Foreskin melanocyte (primary cell): ENCODE measurements at places on chromosomes 11 and 22.

DNA sequence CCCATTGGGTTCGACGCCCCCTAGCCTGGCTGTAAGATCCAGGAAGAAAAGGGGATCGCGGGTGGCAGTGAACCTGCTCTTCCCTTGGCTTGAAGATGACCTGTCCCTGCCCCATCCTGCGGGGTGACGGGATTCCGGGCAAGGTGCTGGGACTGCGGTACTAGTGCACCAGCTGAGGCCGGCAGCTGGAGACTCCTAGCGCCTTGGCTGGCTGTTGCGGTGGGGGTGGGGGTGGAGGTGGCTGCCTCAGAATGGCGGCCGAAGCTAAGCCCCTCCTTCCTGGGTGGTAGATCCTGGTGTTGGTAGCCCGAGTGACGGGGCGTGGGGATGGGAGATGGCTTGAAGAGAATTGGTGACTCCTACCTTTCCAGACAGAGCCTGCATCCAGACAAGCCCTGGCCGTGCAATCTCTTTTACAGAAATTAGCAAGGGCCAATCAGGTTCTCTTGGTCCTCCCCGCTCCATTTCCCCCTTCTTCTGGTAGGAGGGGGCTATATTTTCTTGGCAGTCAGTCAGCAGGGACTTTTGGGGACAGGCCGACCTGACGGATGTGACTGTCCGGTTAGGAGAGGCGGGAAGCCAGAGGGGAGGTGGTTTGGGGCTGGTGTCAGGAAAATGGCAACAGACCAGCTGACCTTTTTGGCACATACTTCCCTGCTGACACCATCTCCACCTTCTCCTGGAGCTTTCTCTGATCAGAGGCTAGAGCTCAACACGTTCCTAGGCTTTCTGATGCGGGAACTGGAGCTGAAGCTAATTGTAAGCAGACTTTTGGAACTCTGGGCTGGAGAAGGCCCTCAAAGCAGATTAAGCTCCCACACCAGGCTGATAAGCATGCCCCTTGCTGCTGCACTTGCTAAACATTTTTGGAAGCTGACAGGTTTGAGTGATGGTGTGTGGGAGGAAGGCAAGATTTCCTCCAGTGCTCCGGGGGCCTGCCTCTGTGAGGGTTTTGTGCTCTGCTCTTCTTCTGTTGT lies 2.0 kb downstream of the NAV2 start:
- peak; percentile 45 for DNase-seq

GRCh38 chr22:25120761-25121212 lies 78.9 kb upstream of the CRYBB3 start:
- no peak for DNase-seq

- DNase-seq = no peak
Observed at GRCh38 chr11:25766332-25767015, 565.5 kb upstream of the ANO3 start.

DNA sequence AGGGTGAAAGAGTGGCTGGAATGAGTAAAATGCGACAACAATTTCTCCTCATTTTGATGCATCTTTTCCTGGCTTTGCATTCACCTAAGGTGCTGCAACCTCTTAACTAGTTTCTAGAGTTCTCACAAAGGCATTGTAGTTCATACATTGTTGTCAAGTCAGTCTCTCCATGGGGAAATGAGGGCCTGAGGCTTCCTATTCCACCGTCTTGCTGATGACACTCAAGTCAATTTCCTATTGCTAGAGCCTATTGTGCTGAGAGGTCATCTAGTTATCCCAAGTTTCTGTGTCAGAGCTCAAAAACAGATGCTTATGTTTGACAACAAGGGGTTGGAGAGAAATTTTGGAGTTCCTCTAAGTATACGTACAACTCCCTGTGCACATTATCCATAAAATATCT lies 11.6 kb upstream of the MS4A6A start:
- no peak for DNase-seq

GRCh38 chr11:92967178-92967577 lies 2.3 kb upstream of the MTNR1B start:
- DNase-seq = no peak

DNA sequence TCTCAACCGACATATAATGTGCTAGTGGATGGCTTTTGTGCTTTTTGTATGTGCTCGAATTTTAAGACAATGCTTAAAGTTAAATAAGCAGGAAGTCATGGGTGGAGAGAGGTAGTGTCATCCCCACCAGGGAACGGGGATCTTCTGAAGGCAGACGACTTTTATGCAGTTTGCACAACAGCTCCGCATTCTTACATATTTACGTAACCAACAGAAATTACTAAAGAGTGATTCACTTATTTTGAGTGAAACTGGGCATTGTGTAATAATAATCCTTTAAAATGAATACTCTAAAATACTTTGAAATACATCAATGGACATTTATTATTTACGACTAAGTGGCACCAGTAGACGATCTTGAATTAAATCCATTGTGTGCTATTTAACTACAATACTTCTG lies 305.1 kb downstream of the CNTN5 start:
- DNase-seq = peak; percentile 57

GRCh38 chr22:19762568-19763457 lies 2.2 kb downstream of the TBX1 start:
- DNase-seq = no peak

DNA sequence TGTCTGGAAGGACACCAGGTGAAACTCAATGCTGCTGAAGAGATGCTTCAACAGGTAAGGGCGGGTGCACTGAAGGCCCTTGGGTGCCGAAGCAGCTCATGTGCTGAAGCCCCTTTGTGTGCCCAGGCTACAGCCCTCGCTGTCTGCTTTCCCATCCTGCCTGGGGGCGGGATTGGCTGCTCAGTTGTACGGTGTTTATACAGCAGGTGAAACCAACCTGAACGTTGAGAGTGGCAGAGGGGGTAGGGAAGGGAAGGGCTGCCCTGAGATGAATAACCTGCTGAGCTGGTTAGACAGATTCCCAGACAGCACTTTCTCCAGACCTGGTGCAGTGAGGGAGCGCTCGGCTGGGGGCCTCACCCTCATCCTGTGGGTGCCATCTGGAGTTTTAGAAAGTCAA lies 75.7 kb downstream of the CYB5R2 start:
- no peak for DNase-seq

- DNase-seq = peak; percentile 56
Observed at GRCh38 chr11:62105667-62106191, 18.1 kb upstream of the INCENP start.

DNA sequence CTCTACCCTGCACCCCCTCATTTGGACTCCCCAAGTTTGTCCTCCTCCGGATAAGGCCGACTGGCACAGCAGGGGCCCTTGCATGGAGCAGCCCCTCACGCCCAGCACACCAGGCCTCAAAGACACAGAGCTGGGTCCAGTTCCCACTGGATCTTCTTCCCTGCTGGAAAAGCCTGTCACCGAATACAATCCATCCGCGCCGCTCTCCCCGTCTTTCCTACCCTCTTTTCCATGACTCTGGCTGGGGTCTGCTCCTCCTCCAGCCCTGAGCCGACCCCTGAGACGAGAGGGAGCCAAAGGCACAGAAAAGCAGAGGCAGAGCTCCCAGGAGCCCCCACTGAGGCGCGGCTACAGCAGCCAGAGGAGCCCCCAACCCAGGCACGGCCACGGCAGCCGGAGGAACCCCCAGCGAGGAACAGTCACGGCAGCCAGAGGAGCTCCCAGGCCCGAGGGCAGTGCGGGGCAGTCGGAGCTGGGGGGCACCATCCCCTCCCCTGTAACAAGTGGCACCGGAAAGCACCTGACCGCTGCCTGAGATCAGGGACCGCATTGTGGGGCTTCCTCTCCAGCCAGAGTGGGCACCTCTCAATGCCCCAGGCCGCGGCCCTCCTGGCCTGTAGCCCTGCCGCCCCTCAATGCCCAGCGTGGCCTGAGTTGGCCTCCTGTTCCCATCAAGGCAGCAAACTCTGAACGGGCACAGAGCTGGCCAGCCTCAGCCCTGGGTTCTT lies 12.0 kb downstream of the ALG12 start:
- DNase-seq = no peak

GRCh38 chr22:26828311-26828710 lies 170.9 kb downstream of the MIAT start:
- no peak for DNase-seq

GRCh38 chr11:64070314-64070681 lies 34.6 kb downstream of the FLRT1 start:
- no peak for DNase-seq

DNA sequence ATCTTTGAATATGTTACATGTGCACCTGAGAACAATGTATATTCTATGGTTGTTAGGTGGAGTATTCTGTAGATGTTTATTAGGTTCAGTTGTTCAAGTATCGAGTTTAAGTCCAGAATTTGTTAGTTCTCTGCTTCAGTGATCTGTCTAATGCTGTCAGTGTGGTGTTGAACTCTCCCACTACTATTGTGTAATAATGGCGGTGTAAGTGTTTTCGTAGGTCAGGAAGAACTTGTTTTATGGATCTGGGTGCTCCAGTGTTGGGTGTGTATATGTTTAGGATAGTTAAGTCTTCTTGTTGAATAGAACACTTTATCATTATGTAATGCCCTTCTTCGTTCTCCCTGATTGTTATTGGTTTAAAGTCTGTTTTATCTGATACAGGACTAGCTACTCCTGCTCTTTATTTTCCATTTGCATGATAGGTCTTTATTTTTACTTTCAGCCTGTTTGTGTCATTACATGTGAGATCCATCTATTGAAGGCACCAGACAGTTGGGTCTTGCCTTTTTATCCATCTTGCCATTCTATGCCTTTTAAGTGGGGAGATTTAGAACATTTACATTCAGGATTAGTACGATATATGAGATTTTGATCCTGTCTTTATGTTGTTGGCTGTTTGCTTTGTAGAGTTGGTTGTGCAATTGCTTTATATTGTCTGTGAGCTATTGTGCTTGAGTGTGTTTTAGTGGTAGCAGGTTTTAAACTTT lies 121.6 kb downstream of the DDX10 start:
- no peak for DNase-seq

- DNase-seq = no peak
Observed at GRCh38 chr11:9530020-9530621, 43.3 kb upstream of the WEE1 start.

- no peak for DNase-seq
Observed at GRCh38 chr22:50171965-50172421, 1.5 kb downstream of the PANX2 start.

DNA sequence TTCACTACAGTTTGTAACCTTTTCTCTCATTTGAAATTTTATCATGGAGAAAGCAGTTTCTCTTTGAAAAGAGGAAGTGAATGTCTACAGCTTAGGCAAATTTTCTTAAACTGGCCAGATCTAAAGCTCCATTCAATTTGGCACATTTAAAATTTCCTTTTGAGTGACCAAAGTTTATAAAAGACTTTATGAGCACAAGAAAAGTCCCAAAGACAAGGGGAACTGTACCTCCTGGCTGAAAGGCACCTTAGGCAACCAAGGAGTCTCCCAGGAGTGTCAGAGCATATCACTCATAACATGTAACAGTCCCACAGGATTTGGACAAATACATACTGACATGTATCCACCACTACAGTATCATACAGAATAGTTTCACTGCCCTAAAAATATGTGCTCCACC lies 41.3 kb downstream of the NARS2 start:
- no peak for DNase-seq

DNA sequence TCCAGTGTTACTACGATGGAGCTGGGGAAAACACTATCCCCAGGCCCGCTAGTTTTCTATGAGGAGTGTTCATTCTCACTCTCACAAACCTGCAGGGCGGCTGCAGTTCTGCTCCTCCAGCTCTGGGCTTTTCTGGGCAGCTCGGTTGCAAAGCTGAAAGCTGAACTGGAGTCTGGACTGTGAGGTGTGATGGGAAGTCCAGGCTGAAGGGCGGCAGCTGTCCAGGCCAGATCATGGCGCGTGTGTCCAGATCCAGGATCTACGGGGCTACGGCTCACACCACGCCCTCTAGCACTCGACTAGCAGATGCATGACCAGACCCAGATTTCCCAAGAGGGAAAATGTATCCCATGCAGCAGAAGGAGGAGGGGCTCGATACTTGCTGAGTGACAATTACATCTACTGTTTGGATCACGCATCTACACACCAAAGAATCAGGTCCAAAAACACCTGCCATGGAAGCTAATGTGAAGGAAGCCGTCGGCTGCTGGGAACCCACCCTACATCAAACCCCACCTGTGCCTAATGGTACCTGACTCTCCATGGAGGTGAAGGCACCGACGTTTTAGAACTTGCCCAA lies 555.0 kb downstream of the BRD1 start:
- DNase-seq = no peak

GRCh38 chr11:101288392-101288791 lies 158.8 kb upstream of the PGR start:
- DNase-seq = no peak

GRCh38 chr11:70068950-70069349 lies 9.2 kb upstream of the ANO1 start:
- DNase-seq = no peak

- DNase-seq = no peak
Observed at GRCh38 chr11:12683874-12684273, 9.7 kb downstream of the TEAD1 start.

DNA sequence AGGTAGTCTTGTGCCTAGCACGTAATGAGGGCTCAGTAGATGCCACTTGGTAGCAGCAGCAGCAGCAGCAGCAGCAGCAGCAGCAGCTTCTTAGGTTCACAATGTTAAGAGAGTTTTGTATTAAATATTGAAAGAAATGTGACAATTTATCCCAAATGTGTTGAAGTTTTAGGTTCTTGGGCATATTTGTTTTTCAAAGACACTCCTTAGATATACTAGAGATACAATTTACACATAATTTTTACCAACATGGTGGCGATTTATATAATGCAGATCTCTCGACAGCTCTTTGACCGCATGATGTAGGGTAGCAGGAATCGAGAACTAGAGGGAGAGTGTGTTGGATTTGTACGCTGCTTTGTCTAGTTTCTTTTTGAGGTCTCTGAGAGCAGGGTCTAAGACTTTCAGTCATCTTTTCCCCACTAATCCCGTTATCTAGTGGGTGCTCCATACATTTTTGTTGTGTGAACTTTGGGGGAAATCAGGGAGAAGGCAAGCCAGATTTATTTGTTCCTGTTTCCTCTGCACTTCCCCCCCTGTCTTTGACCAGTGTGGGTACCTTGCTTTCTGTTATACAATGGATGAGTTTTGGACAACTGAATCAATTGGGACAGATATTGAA lies 1.4 kb downstream of the FDX1 start:
- DNase-seq = no peak

DNA sequence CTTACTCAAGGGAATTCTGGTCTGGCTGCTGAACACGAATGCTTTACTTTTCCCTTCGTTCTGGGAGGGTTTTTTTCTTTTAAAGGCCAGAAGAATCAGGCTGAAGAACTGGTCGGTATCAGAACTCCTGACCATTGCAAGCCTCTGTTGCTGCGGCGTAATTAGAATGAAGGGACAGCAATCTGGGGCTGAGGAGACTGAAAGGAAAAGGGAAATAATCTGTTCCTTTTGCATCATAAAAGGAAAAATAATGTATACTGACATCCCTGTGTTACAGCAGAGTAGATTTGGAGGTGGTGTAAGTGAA lies 670 bp downstream of the SC5D start:
- DNase-seq = no peak

DNA sequence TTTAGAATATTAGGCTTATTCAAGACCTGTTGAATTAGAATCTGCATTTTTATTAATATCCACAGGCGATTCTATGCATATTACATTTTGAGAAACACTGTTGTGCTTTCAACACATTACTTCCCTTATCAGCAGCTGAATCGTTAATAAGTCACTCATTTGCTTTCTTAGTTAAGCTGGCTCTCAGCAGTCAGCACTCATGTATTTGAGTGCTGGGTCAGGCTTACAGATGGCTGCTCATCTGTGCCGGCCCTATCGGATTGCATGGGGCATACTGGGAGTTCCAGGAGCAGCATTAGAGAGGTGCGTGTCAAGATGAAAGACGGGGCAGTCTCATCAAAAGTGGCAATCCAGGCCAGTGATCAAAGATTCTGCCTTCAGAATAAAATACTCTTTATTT lies 10.8 kb upstream of the OR51L1 start:
- DNase-seq = no peak
